Suppressor macrophage (primary cell): ENCODE measurements at places on chromosomes 2 and 18.

DNA sequence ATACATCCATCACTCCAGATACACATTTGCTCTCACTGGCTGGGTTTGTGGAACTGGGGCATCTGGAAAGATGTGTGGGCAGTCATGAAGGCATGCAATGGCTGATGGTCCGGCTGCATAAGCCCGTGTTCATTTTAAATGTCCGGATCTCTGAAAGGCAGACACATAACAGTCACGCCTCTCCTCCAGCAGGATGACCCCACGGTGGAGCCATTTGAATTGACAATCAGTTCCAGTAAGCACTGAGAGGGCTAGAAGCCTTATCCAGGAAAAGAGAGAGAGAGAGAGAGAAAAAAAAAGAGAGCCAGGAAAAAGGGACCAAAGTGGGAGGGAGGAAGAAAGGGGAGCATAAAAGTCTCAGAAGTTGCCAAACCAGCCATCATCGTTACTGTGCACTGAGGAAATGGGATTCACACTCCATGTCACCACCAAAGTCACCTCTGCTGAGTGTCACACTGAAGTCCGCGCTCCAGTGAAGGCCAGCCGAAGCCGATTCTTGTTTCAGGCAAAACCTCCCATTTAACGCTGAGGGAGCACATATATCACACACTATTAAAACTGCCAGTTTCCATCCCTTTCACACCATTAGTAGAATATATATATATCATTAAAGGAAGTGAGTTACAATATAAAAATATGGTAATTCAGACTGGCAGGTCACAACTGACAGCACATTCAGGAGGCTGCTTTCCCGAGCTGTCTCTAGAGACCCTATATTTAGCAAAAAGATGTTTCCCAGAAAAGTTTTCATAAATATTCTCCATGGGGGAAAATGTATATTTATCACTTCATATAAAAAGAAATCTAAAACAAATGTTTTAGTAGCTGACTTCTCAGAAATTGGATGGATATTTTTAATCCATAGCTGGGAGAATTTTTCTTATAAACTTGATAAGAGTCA is 142.0 kb downstream of the ACTR3 start:
- DNase-seq, result no peak

DNA sequence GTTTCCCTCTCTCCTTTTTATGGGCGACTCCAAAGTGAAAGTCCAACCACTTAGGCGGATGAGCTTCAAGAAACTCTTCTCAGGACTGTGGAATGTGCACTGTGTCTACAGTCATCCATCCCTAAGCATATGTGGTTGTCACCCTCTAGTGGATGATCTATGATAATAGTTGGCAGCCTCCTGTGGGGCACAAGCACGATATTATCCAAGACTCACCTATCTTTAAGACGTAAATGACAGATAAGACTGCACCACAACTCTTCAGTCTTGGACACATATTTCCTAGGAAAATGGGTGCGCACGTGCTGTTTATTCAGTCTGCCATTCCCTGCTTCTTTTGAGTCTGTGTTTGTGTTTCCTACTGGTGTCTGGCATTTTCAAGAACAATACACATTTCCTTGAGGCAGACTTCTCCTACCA is 145.5 kb upstream of the CTAGE1 start:
- DNase-seq, result peak; percentile 55

DNA sequence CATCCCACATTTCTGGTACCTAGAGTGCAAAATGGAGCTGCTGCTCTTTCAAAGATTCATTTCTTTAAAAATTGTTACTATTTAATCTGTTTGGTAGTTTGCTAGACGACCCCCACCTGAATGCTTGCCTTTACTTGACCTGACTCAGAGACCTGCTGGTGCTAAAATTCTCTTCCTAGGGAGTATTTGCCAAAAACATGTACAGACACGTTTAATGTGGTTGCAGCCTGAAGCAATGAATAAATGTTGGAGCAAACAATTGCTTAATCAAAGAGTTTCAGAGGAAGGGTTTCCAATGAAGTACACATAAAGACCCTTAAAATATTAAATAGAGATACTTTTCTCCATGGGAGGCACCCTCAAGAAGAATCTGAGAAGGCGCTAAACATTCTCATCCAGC is 734.4 kb downstream of the CBLN2 start:
- DNase-seq, result no peak

DNA sequence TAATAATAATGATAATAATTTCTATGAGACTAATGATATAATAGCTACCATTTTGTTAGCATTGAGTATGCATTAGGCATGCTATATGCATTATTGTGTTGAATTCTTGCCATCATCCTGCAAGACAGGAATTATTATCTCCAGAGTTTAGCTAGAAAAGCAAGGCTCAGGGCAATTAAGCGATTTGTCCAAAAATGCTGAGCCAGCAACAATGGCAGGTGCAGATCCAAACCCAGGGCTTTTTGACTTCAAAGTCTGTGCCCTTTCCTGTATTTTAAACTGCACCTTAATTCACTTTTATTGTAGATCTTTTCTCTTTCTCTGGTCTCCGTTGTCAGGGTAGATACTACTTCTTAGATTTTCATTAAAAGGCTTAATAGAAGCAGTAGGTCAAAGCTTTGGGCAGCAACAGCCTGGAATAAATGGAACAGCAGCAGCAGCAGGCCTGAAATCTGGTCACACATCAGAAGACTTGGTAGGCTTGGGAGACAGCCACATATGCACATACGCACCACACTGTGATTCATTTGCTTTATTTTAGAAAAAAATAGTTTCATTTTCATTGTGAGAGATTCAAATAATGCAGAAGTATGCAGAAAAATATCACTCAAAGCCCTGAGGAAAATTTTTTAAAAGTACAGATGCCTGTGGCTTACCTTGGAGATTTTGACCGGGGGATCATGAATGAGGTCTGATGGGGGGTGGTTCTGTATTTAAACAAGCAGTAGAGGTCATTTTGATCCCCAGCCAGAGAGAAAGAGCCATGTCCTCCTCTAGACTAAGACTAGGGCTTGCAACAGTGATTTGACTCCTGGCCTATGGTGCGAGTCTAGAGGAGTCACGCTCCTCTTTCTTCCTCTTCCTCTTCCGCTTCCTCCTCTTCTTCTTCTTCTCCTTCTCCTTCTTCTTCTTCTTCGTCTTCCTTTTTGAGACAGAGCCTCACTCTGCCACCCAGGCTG is 455.7 kb downstream of the TSN start:
- DNase-seq, result no peak

- DNase-seq, result no peak
These were observed 1.9 kb downstream of the GORASP2 start for GRCh38 chr2:170930991-170931266.

- DNase-seq, result no peak
These were observed 27.2 kb downstream of the TANC1 start for GRCh38 chr2:158995677-158996049.

DNA sequence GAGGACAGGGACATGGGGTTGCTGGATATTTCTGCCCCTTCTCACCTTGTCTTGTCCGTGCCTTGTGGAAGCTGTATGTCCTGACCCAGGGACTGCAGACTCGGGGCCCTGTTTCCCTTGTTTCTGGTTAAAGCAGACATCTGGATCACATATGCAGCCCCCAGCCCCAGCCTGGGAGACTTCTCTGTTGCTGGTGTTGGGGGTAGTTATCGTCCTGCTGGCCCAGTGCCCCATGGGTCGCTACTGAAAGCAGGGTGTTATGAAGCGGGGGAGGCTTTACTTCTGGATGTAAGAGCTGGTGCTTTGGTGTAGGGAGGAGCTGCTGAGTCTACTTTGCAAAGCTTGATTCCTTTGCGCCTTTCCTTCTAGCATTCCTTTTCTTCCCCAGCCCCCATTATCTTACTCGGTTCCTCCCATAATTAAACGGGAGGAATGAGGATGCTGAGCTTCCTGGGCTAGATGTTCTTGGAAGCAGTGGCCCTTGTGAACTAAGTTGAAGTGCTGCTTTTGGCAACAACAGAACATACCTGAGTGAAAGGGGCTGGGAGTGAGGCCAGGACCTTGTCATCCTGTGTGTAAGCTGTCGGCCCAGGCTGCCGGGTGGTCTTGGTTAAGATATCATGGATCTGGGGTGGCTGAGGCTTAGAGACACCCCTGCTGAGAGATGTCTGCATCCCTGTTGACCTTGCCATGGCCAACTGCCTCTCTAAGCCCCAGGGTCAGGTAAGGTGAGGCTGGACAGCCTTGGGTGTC is 3.4 kb downstream of the TET3 start:
- DNase-seq, result peak; percentile 1

DNA sequence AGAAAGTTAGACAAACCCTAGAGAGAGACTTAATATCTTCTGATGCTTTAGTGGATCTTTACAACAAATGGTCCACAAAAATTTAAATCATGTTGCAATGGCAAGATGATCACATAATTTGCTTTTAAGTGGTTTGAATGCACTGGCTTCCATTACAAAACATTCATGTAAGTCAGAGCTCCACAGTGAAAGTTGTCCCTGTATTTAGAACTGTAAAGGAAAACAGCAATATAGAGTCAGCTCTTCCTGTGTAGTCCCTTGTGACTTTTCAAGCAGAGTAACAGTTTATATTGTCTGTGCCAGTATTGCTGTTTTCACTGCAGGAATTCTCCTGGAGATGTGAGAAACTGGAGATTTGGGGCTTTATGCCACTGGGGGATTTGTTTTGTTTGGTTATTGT is 77.7 kb downstream of the MEIS1 start:
- DNase-seq, result no peak

GRCh38 chr2:191951376-191951775 is 104.5 kb upstream of the CAVIN2 start:
- DNase-seq, result peak; percentile 19

- no peak for DNase-seq
These were observed 110.7 kb downstream of the INO80D start for GRCh38 chr2:205975082-205975949.

DNA sequence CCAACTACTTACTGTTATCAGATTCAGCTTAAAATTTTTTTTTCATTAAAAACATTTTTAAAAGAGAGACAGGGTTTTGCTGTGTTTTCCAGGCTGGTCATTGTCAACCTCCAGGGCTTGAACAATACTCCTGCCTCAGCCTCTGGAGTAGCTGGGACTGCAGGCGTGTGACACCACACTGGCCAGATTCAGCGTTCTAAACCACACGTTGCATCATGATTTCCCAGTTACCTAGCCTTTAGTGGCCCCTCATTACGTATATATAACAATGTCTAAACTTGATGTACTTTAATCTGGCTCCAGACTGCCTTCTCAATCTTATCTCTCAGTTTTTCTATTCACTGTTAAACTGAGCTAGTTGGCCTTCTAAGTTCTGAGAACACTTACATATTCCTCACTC is 89.6 kb downstream of the COMMD1 start:
- peak; percentile 13 for DNase-seq
